ENCODE measurements at places on chromosomes 3 and 15. TPM values are rescaled to one million over a fixed set of nuclear protein-coding genes. Genes with fewer than 3 reads are reported as not detected.

SLC30A4 gene
- total RNA-seq = 16.1 TPM

PROK2 gene
- not detected for total RNA-seq

ISL2 gene
- 0.12 TPM for total RNA-seq

P3H2 gene
- 11.0 TPM for total RNA-seq

GPR156 gene
- total RNA-seq = 1.5 TPM

SLC35G2 gene
- total RNA-seq = 9.8 TPM

CCDC54 gene
- not detected for total RNA-seq

GRAMD1C gene
- 2.4 TPM for total RNA-seq

TPRG1 gene
- 0.97 TPM for total RNA-seq

Measured in hair follicle dermal papilla cell (primary cell).